PC-9 (cell line): ENCODE measurements at places on chromosomes 1 and 21.

DNA sequence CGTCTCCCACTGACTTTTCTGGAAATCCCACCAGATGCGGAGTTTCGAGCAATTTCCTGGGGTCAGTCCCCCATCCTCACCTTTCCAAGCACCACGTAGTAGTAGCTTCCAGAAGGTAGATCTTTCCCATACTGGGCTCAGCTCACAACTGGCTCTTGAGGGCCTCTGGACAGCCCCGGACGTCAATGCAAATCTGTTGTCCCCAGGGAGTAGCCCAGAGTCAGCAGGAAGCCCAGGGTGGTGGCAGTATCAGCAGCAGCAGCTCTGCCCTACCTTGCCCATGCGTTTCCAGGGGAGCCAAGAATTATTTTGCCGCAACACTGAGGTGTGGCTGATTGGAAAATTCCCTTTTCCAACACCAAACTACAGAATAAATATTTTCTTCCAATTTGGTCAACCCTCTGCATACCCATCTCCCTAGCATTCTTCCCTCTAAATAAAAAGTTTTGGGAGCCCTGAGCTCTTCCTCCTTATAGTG, 70.3 kb downstream of the CD46 start:
- H3K36me3 ChIP-seq: 0 out of 2 replicates have a peak, but pooled peaks cover 9% of the 10 kb centered on the region
- H3K4me1 ChIP-seq: peaks cover 42% of the 10 kb centered on the region
- H3K27me3 ChIP-seq: no peaks in the 10 kb centered on the region
- peak overlapping the region; percentile 77; the same call in 1 of the 2 replicates for H3K27ac ChIP-seq
- peak overlapping the region; percentile 65; the same call in 1 of the 2 replicates for H3K4me3 ChIP-seq
- DNase-seq: no peak

DNA sequence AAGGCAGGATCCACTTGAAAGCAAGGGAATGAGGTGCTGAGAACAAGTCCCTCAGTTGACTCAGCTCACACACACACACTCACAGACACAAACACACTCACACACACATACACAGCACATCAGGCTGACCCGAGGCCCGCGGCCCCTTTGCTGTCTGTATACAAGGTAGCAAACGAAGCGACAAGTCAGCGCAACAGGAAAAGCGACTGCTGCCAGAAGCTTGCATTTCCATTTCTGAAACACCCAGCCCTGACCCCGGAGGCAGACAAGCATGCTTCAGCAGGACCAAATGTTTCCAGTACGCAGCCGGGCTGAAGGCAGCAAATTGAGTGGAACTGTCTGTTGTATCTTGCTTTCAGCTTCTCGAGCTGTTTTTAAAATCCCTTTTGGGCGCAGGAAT, 501.6 kb downstream of the NPHP4 start:
- no peak overlapping the region for H3K27ac ChIP-seq
- no peaks in the 10 kb centered on the region for H3K36me3 ChIP-seq
- DNase-seq: no peak

DNA sequence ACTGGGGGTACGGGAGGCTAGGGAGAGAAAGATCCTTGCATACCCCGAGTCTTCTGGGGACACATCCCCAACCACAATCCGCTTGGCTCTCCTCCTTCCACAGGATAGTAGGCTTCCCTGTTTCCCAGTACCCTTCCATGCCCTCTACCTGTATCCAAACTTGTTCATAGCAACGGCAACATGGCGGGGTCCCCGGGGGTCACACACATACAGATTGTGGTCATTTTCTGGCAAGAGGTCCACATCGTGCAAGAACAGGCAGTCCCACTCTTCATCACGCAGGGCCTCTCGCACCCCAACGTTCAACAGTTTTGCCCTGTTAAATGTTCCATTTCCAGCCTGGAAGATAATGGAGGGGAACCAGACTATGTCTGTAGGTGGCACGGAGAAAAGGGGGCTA, 3.6 kb downstream of the B4GALT3 start:
- peaks cover 11% of the 10 kb centered on the region for H3K36me3 ChIP-seq
- no peak overlapping the region for H3K4me3 ChIP-seq
- H3K27ac ChIP-seq: no peak overlapping the region
- no peak for DNase-seq

GRCh38 chr1:225476538-225476988, 48.7 kb upstream of the LBR start:
- H3K4me1 ChIP-seq: peaks cover 8% of the 10 kb centered on the region
- no peaks in the 10 kb centered on the region for H3K27me3 ChIP-seq
- H3K36me3 ChIP-seq: no peaks in the 10 kb centered on the region
- no peak for DNase-seq

- DNase-seq: no peak
- peaks cover 42% of the 10 kb centered on the region; the same call in 1 of the 2 replicates for H3K36me3 ChIP-seq
- H3K4me1 ChIP-seq: no peaks in the 10 kb centered on the region
- H3K27ac ChIP-seq: no peak overlapping the region
Observed at GRCh38 chr1:167777269-167777650, 55.5 kb downstream of the MPZL1 start.

DNA sequence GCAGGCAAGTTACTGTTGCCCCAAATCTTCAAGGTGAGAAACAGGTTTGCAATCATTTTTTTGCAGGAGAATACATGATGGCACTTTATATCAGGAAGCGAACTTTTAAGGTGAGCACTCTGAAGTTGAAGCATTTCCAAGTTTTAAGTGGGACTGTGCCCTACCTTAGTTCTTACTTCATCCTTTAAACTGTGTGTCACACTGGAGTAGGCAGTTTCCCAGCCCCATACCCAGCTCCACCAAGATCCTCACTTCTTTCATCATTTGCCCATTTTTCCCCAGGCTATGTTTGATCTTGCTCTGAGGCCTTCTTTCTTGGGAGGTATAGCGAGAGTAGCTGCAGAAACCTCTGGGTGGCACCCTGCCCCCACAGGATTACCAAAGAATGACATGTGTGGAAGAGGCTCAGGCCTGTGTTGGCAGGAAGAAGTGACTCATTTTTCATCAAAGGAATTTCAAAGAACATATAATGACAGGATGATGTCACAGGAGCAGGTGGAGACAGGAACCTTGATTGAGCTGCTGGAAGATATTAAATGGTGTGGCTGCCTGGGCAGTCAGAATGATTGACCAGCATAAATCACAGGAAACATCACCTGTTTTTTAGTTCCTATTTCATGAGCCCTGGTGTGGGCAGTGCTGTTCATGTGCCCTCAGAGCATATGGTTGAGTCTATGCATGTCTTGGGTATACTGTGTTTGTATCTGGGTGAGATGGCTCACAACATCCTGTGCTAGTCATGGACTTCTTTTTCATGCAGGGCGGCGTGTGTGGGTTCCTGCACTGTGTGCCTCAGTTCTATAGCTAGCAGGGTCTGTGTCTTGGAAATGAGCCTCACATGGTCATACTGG, 20.8 kb upstream of the MACF1 start:
- H3K4me1 ChIP-seq: peaks cover 63% of the 10 kb centered on the region
- H3K27me3 ChIP-seq: no peaks in the 10 kb centered on the region
- H3K27ac ChIP-seq: peak overlapping the region; percentile 91
- no peak overlapping the region; the same call in 1 of the 2 replicates for H3K4me3 ChIP-seq
- H3K36me3 ChIP-seq: no peaks in the 10 kb centered on the region

DNA sequence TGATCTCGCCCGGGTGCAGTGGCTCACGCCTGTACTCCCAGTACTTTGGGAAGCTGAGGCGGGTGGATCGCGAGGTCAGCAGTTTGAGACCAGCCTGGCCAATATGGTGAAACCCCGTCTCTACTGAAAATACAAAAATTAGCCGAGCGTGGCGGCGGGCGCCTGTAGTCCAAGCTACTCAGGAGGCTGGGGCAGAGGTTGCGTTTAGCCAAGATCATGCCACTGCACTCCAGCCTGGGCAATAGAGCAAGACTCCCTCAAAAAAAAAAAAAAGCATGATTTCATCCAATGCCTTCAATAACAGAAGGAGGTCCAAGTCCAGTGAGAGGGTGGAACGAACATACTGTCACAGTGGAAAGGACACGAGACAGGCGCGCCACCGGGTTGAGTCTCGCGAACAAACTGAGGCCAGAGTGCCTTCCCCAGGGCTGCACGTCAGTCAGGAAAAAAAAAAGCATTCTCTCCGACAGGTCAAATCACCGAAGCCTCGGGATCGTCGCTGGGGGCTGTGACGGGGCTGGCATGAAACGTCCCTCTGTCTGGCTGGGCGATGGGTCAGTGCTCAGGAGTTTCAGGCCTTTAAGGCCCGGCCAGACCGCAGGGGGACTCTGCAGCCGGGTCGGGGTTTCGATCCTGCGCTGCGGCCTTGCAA, 8.4 kb upstream of the CROCC start:
- peak overlapping the region; percentile 65 for H3K4me3 ChIP-seq
- H3K27ac ChIP-seq: no peak overlapping the region
- H3K36me3 ChIP-seq: no peaks in the 10 kb centered on the region

- no peak overlapping the region for H3K27ac ChIP-seq
- no peak overlapping the region for H3K4me3 ChIP-seq
- DNase-seq: no peak
- H3K4me1 ChIP-seq: no peaks in the 10 kb centered on the region
Observed at GRCh38 chr1:89295187-89295586, 22.5 kb upstream of the GBP5 start.

- H3K4me1 ChIP-seq: no peaks in the 10 kb centered on the region
- H3K36me3 ChIP-seq: no peaks in the 10 kb centered on the region
- H3K27ac ChIP-seq: no peak overlapping the region
- no peaks in the 10 kb centered on the region for H3K27me3 ChIP-seq
Observed at GRCh38 chr1:29311352-29312030, 75.2 kb downstream of the PTPRU start.

- no peaks in the 10 kb centered on the region for H3K36me3 ChIP-seq
- no peak overlapping the region for H3K4me3 ChIP-seq
- DNase-seq: peak; percentile 50
- H3K27ac ChIP-seq: no peak overlapping the region
- H3K4me1 ChIP-seq: peaks cover 12% of the 10 kb centered on the region
- H3K27me3 ChIP-seq: no peaks in the 10 kb centered on the region
Observed at GRCh38 chr1:222097588-222097987, 355.7 kb upstream of the DUSP10 start.

DNA sequence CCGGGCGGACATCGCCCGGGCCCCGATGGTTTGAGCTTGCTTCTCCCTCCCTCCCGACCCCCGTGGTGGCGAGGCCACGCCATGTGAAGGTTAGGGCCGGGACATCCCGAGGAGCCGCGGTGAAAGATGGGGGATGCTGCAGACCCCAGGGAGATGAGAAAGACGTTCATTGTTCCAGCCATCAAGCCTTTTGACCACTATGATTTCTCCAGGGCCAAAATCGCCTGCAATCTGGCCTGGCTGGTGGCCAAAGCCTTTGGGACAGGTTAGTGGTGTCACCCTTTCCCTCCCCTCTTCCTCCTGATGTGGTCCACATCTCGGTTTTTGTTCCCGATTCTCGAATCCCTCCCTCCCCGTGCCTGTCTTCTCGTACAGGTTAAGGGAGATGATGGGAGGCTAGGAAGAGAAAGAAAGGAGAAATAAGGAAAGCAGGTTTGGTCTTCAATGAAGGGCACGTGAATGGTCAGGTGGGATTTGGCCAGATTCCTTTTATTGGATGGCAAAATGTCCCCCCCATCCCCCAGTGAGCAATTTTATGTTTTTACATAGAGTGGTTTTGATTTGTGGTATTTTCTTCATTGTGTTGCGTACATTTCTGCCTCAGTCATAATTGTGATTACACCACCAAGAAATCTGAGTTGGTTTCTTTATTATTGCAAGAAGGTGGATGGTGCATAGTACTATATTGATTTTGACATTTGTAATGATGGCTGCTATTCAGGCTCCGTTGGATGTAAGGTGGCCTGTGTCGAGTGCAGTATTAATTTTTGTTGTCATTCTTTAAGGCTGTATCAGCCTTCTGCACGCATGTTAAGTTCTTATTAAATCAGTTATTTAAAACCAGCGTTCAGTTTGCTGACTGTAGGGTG, 1.2 kb downstream of the CAMSAP2 start:
- no peaks in the 10 kb centered on the region for H3K36me3 ChIP-seq
- no peak for DNase-seq
- peak overlapping the region; percentile 99 for H3K4me3 ChIP-seq
- H3K27ac ChIP-seq: peak overlapping the region; percentile 91; the same call in 1 of the 2 replicates
- no peaks in the 10 kb centered on the region for H3K27me3 ChIP-seq

DNA sequence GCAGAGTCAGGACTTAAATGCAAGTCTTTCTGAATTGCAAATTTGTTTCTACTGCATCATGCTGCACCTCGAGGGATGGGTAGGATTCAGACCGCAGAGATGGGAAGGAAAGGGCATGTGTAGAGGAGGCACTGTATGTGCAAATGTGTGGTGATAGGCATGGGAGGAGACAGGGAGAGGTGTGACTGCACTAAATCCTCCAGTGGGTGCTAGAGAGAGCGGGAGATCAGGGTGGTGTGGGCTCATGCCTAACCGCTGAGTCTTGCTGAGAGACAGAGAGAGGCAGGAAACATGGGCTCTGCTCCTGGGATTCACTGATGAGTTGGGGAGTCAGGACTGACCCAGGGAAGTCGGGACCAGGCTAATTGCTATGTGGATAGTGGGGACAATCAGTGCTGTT, 61.1 kb downstream of the PTPRU start:
- peaks cover under 1% of the 10 kb centered on the region; the same call in 1 of the 2 replicates for H3K4me1 ChIP-seq
- no peak overlapping the region for H3K4me3 ChIP-seq
- no peaks in the 10 kb centered on the region for H3K36me3 ChIP-seq

- H3K27ac ChIP-seq: no peak overlapping the region
- DNase-seq: no peak
- H3K4me3 ChIP-seq: no peak overlapping the region
Observed at GRCh38 chr1:34500451-34500850, 254.4 kb upstream of the GJB5 start.

DNA sequence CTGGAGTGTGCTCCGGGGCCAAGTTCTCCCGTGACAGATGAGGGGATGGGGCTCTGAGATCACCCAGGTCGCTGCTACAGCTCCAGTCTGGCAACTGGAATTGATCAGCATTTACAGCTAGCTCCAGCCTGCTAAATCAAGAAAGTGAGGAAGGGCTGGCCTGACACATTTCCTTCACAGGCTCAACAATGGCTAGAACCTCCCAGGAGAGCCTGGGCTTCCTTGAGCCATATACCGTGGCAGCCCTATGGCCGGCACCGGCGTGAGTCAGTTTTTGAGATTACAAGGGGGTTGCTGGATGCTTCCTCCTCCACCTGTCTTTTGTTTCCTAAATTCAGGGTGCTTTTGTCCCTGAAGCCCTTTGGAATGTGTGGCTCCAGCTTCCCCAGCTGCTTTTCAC, 104.2 kb downstream of the ETS2 start:
- no peaks in the 10 kb centered on the region for H3K27me3 ChIP-seq
- H3K4me1 ChIP-seq: peaks cover 47% of the 10 kb centered on the region
- no peaks in the 10 kb centered on the region for H3K36me3 ChIP-seq
- no peak overlapping the region; the same call in 1 of the 2 replicates for H3K4me3 ChIP-seq

DNA sequence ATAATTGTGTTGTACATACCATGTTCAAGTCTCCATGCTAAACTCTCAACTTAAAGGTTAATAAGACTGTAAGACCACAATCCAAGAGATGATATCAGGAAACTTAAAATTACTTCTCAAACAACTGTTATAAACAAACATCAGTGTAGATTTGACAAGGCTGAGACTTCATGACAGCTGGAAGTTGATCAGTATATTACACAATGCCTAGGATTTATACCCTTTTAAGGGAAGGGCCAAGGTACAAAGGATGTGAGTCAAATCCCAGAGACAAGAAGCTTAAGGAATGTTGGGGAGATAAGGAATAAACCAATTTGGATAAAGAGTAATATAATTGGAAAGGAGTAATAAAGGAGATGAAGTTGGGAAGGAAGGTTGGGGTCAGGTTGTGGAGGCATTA, 98.8 kb downstream of the LBR start:
- H3K4me3 ChIP-seq: no peak overlapping the region
- H3K27ac ChIP-seq: no peak overlapping the region
- H3K27me3 ChIP-seq: no peaks in the 10 kb centered on the region
- no peak for DNase-seq
- no peaks in the 10 kb centered on the region for H3K36me3 ChIP-seq

GRCh38 chr1:63782982-63783381, 9.2 kb downstream of the ROR1 start:
- no peak overlapping the region for H3K4me3 ChIP-seq
- no peak for DNase-seq
- H3K4me1 ChIP-seq: 0 out of 2 replicates have a peak, but pooled peaks cover 4% of the 10 kb centered on the region
- H3K27me3 ChIP-seq: no peaks in the 10 kb centered on the region
- H3K27ac ChIP-seq: no peak overlapping the region
- H3K36me3 ChIP-seq: 0 out of 2 replicates have a peak, but pooled peaks cover 3% of the 10 kb centered on the region
